T-helper 2 cell treated with Interferon-gamma antibody and Interleukin-4, amounts not matched to agents 5 μg/mL and 100 μg/mL, for 36 hours (primary cell): ENCODE measurements at places on chromosomes 5 and 9.
A peak's percentile ranks its signal among the peaks of the same experiment; 100 is the strongest.

- no peak for DNase-seq
- peaks cover 20% of the 10 kb centered on the region for H3K36me3 ChIP-seq
- H3K27ac ChIP-seq = no peak overlapping the region
- no peaks in the 10 kb centered on the region for H3K27me3 ChIP-seq
Observed at GRCh38 chr5:40273936-40274335, 405.8 kb upstream of the PTGER4 start.

DNA sequence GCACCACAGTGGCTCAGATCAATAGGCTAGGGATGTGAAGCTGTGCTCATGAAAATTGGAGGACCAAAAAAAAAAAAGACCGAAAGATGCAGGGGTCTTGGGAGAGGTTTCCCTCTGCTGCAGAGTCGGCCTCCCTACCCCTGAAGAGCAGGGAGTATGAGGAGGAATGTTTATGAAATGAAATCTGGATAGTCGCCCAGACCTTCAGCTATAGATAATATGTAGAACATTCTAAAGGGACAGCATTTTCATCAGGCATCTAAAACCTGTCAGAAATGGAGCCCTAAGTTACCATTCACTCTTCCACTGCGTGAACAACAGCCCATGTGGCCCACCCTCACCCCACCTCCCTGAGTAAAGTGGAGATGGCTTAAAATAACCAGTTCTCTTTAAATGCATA, 122.9 kb downstream of the TMEM174 start:
- H3K36me3 ChIP-seq = no peaks in the 10 kb centered on the region
- H3K27ac ChIP-seq = peak overlapping the region; percentile 38
- H3K27me3 ChIP-seq = peaks cover 77% of the 10 kb centered on the region
- no peak overlapping the region for H3K4me3 ChIP-seq

DNA sequence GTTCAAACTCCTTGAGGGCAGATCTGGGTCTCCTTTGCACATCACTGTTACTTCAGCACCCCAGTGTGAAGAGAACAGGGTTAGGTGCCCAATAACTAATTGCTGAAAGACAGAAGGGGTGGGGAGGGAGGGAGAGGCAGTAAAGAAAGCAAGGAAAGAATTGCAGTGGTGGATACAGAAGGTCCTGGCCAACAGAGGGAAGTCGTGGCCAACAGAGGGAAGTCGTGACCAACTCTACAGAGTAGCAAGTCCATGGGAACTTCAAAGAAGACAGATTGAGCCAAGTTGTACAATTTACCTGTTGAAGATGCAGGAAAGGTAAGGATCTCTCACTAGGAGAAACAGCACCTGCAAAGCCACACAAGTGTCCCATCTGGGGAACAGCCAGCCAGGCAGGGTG, 27.0 kb downstream of the CCNJL start:
- H3K4me3 ChIP-seq = no peak overlapping the region
- no peaks in the 10 kb centered on the region for H3K36me3 ChIP-seq
- no peak overlapping the region for H3K27ac ChIP-seq
- no peak for DNase-seq
- no peaks in the 10 kb centered on the region for H3K4me1 ChIP-seq

DNA sequence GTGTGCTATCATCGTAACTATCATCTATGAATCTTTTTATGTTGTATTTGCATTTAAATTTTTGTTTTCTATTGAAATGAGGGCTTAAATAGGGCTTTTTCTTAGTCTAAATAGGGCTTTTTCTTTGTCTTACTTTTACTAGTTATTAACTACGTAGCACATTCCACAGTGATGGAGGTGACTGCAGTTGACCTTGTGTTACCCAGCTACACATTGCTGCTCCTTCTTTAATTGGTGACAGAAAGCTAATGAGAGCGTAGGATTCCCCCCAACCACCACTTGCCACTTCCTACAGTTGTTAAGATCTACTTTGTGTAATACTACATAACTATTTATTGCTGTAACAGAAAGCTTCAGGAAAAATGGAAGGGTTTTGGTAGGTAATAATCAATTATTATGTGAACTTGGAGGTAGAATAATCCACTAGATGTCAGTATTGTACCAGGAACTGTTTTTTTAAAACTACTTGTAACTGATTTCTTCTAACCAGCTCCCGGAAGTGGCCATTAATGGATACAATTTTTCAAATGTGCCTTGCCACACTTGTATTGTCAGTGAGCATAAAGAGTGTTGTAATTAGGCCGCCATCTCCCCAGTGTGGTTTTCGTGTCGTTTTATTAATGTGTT, 18.0 kb downstream of the MTRR start:
- H3K27ac ChIP-seq = no peak overlapping the region
- H3K36me3 ChIP-seq = peaks cover 54% of the 10 kb centered on the region
- H3K27me3 ChIP-seq = no peaks in the 10 kb centered on the region
- DNase-seq = no peak
- H3K4me3 ChIP-seq = no peak overlapping the region

- peaks cover 3% of the 10 kb centered on the region for H3K36me3 ChIP-seq
- H3K27ac ChIP-seq = peak overlapping the region; percentile 96
- H3K4me1 ChIP-seq = peaks cover 78% of the 10 kb centered on the region
- H3K4me3 ChIP-seq = peak overlapping the region; percentile 78
Observed at GRCh38 chr9:128026773-128027541, 40.2 kb downstream of the NAIF1 start.
